ENCODE measurements at places on chromosomes 4 and X.

DNA sequence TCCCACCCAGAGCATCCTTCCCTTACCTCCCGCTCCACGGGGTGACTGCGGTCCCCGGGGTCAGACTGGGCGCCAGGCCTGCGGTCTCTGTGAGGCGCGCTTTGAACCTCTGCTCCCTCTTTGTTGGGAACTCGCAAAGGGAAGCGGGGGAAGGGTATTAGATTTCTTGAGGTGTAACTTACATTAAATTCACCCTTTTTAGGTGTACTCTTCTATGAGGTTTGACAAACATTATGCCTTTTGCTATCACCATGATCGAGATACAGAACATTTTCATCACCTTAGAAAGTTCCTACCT, 569 bp downstream of the DCK start:
- no peak for DNase-seq

GRCh38 chr4:70948665-70949260, 44.7 kb upstream of the DCK start:
- DNase-seq: no peak

GRCh38 chr4:98939892-98940298, 11.0 kb upstream of the EIF4E start:
- DNase-seq: no peak

DNA sequence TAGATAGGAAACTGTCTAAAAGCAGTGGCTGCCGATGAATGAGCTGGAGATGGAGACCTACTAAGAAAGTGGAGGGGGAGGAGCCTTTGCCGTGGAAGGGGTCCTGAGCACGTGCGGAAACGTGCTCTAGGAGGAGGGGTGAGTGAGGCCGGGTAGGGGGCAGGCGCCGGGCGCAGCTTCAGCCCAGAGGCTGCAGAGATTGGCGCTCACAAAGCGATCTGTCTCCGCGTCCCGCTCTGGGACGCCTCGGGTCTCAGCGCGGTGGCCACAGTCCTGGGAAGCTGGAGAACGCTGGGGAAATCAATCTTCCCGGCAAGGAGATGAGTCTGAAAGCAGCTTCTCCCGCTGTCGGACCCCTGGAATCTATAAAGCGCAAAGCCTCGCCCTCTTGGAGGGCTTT, 444 bp upstream of the ARHGAP6 start:
- peak; percentile 21 for DNase-seq

DNA sequence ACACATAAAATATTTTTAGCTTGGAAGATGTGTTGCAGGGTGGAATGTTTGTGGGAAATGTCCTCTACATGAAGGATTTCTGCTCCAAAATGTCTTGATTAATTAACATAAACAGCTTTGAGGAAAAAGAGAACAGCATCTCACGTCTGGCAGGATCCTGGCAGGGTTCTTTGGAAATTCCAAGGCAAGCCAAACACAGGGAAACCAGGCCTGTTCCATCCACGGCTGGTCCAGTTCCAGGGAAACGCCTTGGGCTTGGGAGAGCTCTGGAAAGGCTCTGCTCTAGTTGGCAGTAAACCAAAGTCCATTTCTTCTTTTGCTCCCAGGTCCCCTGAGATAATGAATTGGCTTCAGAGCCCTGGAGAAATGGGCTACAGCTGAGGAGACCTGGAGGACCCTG, 42.4 kb upstream of the GAB1 start:
- DNase-seq: no peak

- no peak for DNase-seq
Measured at GRCh38 chrX:83186632-83187031, 321.5 kb upstream of the POU3F4 start.

GRCh38 chr4:105022811-105023667, 123.6 kb upstream of the TET2 start:
- no peak for DNase-seq

DNA sequence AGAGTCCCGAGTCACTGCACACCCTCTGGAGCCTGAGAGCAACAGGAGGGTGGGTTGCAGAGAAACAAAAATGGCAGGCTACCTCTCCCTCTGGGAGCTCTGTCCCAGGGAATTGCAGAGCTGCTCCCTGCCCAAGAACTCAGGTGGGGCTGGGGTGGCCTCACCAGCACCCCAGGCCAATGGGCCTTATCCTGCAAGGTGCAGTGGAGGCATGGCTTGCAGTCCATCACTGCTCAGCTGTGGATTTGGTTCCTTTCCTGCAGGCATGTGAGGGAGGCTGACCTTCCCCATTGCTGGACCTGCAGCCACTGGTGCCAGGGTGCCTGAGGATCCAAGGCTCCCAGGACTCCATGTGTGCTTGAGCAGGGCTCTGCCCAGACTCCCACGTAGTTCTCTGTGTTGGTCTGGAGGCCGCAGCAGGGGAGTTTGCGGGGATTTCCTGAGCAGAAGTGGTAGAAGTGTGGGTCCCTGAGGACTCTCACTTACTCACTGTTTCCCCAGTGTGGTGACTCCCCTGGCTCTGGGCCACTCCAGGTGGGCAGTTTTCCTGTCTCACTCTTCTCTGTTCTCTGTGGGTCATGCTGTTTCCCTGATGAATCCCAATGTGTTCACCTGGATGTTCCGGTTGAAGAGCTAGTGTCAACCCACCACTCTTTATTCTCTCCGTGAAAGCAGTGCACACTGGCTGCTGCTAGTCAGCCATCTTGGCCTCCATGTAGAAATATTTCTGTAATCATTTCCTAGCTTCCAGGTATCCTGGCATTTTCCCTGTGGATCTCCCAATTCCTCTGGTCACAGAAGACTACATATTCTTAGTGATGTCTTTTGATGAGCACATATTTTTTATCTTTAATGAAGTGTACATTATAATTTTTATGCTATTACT, 82.3 kb downstream of the ARHGAP24 start:
- DNase-seq: no peak

- DNase-seq: no peak
Measured at GRCh38 chr4:3668825-3669552, 97.2 kb upstream of the ADRA2C start.

All from DMS 273 treated with DMSO at 0.1 percent for 48 hours (cell line).